ENCODE measurements at places on chromosomes 12 and 14.

DNA sequence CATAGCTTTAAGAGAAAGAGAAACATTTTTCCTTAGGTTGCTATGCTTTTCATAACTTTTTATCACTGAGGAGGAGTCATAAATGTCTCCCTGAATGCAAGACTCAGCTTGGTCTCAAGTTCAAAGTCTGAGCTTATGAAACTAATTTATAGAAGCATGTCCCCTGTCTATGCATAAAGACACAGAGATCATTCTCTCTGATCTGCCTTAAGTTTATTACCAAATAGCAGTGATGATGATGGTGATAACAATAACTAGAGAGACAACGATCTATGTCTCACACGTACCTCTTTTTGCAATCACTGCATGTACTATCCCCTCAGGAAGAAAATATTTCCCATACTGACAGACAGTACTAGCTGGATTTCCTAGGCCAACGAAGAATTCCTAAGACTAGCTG is 266.4 kb upstream of the G2E3 start:
- DNase-seq, result no peak

GRCh38 chr12:99767809-99768208 is 120.3 kb downstream of the GARIN6 start:
- no peak for DNase-seq

DNA sequence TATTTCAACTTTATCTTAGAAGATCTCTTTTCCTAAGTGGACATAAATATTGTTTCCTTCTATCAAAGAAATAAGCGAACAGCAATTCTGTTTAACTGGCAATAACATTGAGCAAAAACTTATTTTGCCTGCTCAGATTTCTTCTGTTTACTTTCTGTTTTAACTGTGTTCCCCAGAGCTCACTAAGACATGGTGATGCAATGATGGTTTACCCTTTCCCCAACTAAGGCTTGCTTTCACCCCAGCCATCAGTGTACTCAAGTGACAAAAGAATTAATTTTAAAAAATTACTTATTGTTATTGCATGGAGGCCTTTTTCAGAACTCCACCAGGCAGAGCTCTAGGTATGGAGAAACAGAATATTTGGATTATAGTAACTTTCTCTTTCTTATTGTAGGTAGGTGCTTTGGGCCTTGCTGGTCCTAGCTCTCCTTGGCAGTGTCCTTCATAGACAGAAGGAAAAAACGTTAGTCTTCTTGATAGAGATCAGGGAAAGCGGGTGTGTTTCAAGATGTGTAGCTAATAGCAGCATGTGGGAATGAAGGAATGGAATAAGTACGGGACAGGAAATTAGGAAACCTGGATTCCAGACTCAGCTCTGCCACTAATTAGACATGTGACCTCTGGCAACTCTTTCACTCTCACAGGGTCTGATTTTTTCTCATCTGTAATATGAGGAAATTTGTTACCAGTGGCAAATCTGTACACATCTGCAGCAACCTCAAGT is 14.6 kb upstream of the DDHD1 start:
- no peak for DNase-seq

DNA sequence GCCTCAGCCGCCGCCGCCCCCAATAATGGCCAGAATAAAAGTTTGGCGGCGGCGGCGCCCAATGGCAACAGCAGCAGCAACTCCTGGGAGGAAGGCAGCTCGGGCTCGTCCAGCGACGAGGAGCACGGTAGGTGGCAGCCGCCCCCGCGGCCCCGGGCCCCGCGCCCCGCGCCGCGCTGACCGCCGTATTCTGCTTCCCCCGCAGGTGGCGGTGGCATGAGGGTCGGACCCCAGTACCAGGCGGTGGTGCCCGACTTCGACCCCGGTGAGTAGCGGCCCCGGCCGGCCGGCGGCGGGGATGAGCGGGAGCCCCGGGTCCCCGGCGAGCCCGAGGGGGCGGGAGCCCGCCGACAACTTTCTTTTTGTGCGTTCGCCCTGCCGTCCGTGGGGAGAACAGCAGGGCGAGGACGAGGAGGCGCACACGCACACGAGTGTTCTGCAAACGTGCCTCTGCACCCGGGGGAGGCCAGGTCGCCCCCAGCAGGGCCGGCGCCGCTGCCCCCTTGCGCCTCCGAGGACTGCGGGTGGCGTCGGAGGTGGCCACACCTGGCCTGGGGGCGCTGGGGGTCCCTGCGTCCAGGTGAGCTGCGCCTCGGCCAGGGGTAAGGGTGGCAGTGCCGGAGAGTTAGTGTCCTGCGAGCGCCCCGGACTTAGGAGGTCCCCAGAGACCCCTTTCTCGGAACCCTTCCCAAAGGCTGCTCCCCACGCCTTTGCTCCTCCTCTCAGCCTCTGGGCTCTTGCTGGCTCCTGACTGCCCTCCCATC is 794 bp downstream of the RCOR1 start:
- peak; percentile 62 for DNase-seq

GRCh38 chr14:69537900-69538299 is 36.8 kb downstream of the CCDC177 start:
- no peak for DNase-seq

GRCh38 chr12:76219806-76220205 is 128.4 kb downstream of the BBS10 start:
- DNase-seq, result no peak

DNA sequence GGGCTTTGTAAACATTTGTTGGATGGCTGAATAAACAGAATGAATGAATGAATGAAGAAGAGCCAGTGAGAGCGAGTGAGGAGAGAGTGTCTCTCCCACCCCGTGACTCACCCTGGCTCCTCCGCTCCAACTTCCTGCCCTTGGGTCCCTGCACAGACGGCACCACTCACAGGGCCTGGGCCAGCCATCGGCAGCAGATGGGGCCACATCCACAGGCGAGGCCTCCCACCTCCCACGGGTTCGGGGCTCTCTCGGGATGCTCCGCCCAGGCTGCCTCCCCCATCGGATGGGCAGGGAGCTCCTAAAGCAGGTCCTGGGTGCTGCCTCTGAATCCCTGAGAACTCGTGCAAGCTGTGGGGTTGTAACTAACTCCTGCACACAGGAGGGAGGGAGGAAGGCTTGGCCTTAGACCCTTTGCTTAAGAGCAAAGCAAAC is 41.3 kb downstream of the CCNK start:
- DNase-seq, result no peak

- DNase-seq, result no peak
Observed at GRCh38 chr14:105914738-105915385, 388.5 kb downstream of the TMEM121 start.

DNA sequence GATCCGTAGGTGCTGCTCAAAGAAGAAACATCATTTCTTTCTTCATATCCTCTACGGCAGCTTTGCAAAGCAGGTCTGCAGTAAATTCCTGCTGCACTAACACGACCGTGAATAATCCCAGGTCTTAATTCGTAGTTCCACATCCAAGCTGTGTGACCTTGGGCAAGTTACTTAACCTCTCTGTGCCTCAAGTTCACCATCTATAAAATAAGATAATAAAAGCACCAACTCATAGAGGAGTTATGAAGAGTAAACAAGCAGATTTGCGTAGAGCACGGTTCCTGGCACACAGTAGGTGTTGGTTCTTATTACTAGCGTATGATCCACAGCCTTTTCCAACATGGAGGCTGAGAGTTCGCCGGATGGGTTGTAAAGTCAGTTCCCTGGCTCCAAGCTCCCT is 3.6 kb downstream of the NCOR2 start:
- no peak for DNase-seq

- DNase-seq, result no peak
Observed at GRCh38 chr12:95088379-95088778, 15.0 kb upstream of the NR2C1 start.

DNA sequence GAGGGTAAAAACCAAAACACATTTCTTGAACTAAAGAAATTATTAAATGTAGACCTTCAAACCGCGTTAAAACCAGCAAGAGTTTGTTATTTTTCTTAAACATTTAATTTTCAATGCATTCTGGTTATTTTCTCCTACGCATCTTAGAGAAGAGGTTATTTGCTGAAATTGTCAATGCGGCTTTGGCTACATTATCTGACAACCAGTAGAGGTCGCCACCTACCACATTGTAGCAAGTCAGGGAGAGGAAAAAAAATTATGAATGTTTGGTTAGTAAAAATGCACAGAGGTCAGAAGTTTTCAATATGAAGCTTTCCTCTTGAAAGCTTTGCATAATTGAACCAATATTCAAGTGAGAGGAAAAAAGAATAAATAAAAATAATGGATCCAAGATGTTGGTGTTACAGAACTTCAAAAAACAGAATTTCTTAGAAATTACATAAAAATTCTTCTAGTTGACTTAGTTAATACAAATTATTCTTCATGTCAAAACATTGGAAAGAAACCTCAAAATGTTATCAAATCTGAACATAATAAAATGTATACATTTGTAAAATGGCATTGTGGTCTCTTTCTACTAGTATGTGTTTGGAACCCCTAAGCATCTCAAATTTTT is 159.4 kb upstream of the TMTC2 start:
- DNase-seq, result peak; percentile 37

- peak; percentile 69 for DNase-seq
Observed at GRCh38 chr12:46071769-46072624, 81.6 kb upstream of the SCAF11 start.

GRCh38 chr12:94174576-94174975 is 26.2 kb downstream of the PLXNC1 start:
- DNase-seq, result no peak

- DNase-seq, result no peak
Observed at GRCh38 chr12:106066051-106066705, 72.6 kb downstream of the NUAK1 start.

- peak; percentile 37 for DNase-seq
Observed at GRCh38 chr12:22312336-22312735, 22.2 kb downstream of the ST8SIA1 start.

GRCh38 chr14:37874429-37875109 is 279.1 kb downstream of the TTC6 start:
- peak; percentile 76 for DNase-seq

GRCh38 chr12:113468365-113469223 is 3.1 kb downstream of the LHX5 start:
- DNase-seq, result no peak

GRCh38 chr12:113942209-113942608 is 23.9 kb downstream of the RBM19 start:
- no peak for DNase-seq

DNA sequence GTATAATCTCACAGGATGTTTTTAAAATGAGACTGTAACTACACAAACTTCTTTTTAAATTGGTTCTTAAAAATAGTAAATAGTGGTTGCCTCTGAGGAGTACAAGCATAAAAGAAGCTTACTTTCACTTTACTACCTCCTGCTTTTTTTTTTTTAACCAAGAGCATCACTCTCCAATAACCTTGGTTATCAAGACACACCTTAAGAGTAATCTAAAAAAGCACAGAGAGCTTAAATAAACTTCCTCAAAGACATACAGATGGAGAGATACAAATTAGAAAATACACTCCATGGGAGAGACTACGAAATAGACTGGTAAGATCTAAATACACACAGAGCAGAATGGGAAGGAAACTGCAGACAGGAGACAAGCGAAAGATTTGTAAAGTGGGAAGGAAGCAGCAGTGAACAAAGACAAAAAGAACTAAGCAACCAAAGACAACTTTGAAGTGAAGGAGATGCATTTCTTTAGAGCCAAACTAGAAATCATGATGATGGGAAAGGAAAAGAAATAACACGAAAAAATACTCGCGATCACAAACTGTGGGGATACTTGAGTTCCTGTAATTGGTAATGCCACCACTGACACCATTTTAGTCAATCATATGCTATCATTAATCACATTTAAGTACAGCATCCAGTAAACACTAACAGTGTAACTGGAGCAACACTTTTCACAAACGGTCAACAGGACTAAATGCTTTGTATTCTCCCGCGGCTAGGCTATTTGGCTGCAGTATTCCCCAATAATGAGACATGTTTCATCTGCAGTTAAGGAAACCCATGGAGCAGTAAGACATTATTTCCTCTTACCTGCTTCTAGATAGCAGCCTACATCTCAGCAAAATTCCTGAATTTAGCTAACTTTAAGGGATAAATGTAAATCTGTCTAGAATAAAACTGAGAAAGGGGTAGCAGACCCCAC is 8.2 kb downstream of the SINHCAF start:
- no peak for DNase-seq

DNA sequence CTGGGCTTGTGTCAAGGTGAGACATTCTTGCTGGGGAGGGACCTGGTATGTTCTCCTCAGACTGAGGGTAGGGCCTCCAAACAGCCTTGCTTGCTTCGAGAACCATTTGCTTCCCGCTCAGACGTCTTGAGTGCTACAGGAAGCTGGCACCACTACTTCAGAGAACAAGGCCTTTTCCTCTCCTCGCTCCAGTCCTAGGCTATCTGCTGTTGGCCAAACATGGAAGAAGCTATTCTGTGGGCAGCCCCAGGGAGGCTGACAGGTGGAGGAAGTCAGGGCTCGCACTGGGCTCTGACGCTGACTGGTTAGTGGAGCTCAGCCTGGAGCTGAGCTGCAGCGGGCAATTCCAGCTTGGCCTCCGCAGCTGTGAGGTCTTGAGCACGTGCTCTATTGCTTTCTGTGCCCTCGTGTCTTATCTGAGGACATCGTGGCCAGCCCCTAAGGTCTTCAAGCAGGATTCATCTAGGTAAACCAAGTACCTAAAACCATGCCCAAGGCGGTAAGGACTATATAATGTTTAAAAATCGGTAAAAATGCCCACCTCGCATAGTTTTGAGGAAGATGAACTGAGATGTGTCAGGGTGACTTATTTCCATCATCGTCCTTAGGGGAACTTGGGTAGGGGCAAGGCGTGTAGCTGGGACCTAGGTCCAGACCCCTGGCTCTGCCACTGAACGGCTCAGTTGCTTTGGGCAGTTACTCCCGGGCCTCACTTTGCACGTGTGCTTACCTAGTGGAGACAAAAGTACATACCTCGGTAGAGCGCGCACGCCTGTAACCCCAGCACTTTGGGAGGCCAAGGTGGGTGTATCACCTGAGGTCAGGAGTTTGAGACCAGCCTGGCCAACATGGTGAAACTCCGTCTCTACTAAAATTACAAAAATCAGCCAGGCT is 4.3 kb downstream of the GAPDH start:
- peak; percentile 21 for DNase-seq

GRCh38 chr14:21921453-21921852 is 247.8 kb upstream of the OR4E1 start:
- DNase-seq, result no peak

GRCh38 chr12:14418451-14418890 is 53.0 kb downstream of the ATF7IP start:
- no peak for DNase-seq

DNA sequence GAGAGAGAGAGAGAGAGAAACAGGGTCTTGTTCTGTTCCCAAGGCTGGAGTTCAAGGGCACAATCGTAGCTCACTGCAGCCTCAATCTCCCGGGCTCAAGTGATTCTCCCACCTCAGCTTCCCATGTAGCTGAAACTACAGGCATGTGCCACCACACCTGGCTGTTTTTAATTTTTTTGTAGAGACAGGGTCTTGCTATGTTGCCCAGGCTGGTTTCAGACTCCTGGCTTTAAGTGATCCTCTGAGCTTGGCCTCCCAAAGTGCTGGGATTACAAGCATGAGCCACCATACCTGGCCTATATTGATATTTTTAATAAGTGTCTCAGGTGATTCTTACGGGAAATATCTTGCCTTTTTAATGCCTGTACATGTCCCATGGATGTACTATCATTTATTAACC is 50.9 kb upstream of the STON2 start:
- DNase-seq, result no peak

- DNase-seq, result no peak
Observed at GRCh38 chr14:37637341-37637740, 41.9 kb downstream of the TTC6 start.
